NCI-H2081 (cell line): ENCODE measurements at places on chromosomes 12 and 14.

DNA sequence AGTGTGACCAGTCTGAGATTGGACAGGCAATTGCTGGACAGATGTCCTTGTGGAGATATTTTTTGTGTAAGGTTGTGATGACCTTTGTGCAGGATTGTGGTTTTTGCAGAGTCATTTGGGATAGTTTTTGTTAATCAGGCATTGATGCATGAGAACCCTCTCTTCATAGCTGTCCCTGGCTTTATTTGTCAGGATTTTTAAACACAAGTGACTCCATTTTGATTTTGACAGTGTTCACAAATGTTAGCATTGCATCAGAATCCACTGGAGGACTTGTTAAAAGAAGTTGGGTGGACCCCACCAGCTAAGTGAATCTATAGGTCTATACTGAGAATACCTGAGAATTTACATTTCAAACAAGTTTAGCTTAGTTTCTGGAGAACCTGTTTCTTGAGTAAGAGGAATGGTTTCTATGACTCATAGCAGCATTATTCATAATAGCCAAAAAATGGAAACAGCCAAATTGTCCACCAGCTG, 11.8 kb downstream of the FNTB start:
- DNase-seq = no peak

- DNase-seq = no peak
These were observed 6.1 kb upstream of the CD9 start for GRCh38 chr12:6193853-6194815.

DNA sequence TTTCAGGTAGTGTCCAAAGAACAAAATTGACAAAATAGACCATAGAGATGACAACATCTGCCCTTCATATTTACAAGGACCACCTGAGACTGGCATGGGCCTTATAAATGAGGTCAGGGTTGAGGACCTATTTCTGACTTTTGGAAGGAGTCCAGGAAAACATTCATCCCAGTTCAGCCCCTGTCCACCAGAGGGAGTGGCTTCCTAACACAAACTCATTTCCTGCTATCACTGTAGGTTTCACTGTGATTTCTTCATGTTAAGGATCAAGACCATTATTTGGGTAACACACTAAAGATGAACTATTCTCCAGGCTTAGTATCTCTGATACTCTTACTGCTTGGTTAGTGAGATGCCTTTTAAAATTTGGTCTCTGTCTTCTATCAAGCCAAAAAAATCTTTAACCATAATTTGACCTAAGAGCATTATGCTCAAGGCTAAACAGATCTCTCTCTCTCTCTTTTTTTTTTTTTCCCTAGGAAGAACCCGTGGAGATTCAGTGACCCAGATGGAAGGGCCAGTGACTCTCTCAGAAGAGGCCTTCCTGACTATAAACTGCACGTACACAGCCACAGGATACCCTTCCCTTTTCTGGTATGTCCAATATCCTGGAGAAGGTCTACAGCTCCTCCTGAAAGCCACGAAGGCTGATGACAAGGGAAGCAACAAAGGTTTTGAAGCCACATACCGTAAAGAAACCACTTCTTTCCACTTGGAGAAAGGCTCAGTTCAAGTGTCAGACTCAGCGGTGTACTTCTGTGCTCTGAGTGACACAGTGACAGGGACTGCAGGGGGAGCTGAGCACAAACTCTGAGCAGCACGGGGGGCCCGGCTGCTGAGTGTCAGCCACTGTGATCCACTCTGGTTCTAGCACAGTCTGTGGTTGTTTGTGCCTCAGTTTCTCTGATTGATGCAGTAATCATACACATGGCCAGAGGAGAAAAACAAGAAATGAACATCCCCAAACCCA, 267.6 kb upstream of the OR4E1 start:
- no peak for DNase-seq

GRCh38 chr12:96310067-96310466, 90.2 kb downstream of the CDK17 start:
- DNase-seq = no peak

DNA sequence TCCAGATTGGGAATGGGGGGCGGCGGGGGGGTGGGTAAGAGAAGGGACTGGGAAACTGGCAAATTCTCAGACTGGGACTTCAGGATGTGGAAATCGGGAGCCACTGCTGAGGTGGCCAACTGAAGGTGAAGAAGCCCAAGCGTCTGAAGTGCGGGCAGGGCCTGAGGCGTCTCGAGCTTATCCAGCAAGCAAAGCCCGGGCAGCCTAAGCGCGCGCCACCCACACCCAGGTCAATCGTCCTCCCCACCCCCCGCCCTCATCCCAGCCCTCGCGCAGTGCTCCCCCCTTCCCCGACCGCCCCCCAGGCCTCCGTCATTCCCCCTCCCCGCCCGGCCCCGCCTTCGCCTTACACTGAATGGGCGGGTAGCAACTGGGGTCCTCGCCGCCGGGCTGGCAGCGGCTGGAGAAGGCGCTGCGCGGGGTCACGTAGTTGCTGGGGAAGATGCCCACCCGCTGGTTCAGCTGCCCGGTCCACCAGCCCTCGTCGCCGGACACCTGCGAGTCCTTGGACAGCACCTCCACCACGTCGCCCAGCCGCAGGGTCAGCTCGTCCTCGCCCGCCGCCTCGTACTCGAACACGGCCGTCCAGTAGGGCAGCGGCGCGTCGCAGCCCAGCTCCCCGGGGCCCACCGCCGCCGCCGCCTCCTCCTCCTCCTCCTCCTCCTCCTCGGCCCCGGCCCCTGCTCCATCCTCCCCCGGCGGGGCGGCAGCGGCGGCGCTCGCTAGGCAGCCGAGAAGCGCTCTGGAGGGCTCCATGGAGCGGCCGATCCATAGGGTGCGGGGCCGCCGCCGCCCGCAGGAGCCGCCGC, 693 bp downstream of the MAP3K9 start:
- peak; percentile 20 for DNase-seq

GRCh38 chr14:100591453-100592371, 4.5 kb upstream of the BEGAIN start:
- no peak for DNase-seq

DNA sequence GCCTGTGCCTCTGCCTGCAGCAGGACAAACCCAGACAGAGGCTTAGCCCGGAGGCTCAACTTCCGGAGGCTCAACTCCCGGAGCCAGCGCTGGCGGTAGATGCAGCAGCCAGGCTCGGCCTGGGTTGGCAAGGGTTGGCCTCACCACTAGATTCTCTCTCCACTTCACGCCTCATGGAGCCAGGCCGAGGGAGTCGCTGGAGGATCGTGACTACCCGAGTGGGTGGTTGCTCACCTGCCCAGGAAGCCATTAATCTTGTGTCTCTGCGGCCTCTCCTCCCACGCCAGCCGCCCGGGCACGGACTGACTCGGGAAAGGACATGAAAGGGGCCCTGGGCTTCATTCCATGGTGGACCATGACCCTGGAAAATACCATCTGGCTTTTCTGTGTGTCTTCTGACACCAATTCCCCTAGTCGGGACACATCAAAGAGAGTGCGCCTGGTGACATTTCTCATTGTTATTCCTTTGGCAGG, 20.8 kb downstream of the ESRRB start:
- no peak for DNase-seq

- peak; percentile 84 for DNase-seq
These were observed 127.4 kb downstream of the MGST1 start for GRCh38 chr12:16474801-16475200.

GRCh38 chr14:32414808-32415255, 85.7 kb downstream of the AKAP6 start:
- no peak for DNase-seq

- DNase-seq = no peak
These were observed 102.5 kb upstream of the MDM1 start for GRCh38 chr12:68434391-68435298.

- no peak for DNase-seq
These were observed 13.2 kb upstream of the COL2A1 start for GRCh38 chr12:48017496-48017895.

GRCh38 chr14:78157494-78158437, 12.4 kb upstream of the NRXN3 start:
- DNase-seq = no peak

GRCh38 chr12:26767865-26768264, 65.1 kb downstream of the ITPR2 start:
- DNase-seq = no peak

GRCh38 chr12:3961591-3961990, 88.4 kb upstream of the PARP11 start:
- DNase-seq = no peak

DNA sequence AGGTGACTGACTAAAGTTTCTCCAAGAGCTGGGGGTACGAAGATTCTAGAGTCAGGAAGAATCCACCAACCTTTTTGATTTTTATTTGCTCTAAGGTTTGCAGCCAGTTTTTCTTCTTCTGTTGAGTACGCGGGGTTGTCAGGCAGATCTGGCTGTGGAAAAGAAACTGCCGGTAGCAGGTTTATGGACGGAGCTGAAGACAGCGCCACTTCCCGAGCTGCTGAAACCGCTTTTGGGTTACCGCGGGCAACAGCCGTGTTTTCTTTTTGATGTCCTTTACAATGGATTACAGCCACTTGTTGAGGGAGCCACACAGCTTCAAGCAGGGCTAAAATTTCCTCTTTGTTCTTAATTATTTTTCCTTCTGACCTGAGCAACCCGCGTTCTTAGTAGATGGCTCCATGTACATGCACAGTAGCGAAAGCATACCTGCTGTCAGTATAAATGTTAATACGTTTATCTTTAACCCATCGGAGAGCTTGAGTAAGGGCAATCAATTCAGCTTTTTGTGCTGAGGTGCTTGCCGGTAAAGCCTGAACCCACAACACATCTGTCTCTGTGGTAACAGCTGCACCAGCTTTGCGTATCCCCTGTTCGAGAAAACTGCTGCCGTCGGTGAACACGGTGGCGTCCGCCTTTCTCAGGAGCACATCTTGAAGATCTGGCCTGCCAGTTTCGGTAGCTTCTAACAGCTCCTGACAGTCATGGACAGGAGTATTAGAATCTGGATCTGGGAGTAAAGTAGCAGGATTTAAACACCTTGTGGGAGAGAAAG, 674.3 kb downstream of the TMEM121 start:
- no peak for DNase-seq

GRCh38 chr12:69688021-69688420, 11.1 kb downstream of the BEST3 start:
- no peak for DNase-seq

GRCh38 chr12:85923767-85924331, 49.8 kb downstream of the NTS start:
- DNase-seq = no peak

- DNase-seq = peak; percentile 97
These were observed at the start of gene PAN2 for GRCh38 chr12:56333679-56334489. Gene PAN2, minus strand, starts transcription at chr12:56334000. Its CDS starts 906 bp downstream, at chr12:56333094.

GRCh38 chr12:92237762-92238523, 92.3 kb upstream of the BTG1 start:
- DNase-seq = no peak

DNA sequence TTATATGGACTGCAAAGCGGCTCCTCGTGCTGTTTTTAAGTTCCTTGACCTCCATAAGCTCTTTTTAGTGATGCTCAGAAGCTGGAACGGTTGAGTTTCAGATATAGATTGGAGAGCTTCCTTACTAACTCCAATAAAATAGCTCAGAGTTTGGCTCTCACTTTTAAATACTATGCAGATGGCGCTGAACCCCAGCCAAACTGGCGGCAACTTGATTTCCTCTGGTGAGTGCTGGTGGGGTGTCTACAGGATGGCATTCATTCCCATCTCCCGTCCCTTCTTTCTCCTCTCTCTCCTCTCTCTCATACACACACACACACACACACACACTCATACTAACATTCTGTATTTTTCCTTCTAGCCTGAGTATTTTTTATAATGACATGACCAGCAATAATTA, 346.3 kb downstream of the ETNK1 start:
- no peak for DNase-seq

GRCh38 chr14:76881348-76881747, 55.1 kb downstream of the LRRC74A start:
- no peak for DNase-seq

GRCh38 chr14:29663281-29663801, 264.3 kb downstream of the PRKD1 start:
- no peak for DNase-seq

GRCh38 chr12:121287267-121287954, 9.1 kb downstream of the CAMKK2 start:
- DNase-seq = no peak

DNA sequence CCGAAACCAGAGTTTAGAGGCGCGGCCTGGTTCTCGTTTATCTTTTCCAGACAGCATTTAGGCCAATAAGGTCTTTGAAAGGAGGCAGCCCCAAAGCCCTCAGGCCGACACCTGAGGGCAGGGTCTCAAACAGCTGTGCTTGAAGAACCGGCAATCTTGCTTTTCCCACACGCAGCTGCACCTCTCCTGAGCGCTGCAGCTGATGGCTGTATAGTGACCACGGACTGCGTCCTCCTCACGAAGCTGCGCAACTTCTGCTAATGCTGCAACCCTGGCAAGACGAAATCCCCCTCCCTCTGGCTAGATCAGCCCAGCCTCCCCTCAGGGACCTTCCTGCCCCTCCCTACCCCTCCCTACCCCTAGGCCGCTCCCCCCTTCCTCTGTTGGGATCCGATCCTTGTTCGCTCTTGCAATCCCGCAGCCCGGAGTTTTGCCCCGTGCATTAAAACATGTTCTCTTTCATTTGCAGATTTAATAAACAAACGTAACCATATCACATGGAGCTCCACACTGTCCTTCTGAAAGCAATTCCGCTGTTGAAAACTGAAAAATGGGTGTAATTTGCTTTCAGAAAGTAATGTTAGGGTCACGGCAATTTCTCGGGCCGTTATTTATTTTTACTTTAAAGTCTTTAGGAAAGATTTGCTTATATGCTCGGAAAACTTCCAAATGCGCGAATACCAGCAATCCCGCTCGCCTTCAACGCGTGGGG, 4.8 kb upstream of the PAX9 start:
- DNase-seq = no peak

DNA sequence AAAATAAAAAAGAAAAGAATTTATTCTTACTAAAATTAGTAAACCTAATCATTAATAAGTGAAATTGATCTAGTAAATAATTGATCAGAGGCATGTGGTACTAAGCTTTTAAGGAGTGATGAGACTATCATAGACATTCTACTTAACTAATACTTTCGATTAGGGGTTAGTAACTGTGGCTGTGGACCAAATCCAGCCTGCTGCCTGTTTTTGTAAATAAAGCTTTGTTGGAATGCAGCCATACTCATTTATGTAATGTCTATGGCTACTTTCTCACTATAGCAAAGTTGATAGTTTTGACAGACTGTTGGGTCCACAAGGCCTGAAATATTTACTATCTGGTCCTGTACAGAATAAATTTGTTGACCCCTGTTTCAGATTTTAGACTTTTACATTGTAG, 63.2 kb downstream of the PLEKHA5 start:
- no peak for DNase-seq

- DNase-seq = peak; percentile 68
These were observed 802 bp downstream of the SUSD6 start for GRCh38 chr14:69612014-69612782.

DNA sequence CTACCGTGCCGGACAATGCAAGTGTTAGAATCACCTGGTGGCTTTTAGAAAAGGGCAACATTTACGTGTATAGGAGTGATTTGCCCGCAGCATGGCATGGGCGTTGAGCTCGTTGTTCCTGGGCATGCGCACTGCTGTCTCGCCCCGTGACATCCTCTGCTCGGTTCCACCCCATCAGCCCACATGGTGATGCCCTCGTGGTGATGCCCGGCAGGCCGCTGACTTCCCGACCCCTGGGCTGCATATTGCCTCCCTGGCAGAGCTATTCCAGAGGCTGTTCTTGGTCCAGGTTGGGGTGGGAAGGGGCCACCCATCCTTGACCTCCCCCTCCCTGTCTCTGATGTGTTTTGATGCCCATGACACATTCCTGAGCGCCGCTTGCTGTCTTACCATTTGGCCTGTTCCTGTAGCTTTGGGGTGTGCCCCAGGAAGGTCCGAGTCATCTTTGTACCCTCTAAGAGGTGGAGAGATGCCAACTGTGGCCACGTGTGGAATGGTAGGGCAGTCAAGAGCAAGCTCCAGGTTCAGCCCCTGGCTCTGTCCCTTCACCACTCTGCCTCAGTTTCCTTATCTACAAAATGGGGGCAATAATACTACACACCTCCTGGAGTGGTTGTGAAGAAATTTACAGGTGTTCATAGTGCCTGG, 4.8 kb downstream of the HIP1R start:
- DNase-seq = no peak
